ENCODE measurements at places on chromosomes 12 and 14.

- no peak for DNase-seq
Observed at GRCh38 chr12:126663304-126664094, 1598.3 kb downstream of the AACS start.

- no peak for DNase-seq
Observed at GRCh38 chr12:102990419-102990818, 32.9 kb downstream of the ASCL1 start.

DNA sequence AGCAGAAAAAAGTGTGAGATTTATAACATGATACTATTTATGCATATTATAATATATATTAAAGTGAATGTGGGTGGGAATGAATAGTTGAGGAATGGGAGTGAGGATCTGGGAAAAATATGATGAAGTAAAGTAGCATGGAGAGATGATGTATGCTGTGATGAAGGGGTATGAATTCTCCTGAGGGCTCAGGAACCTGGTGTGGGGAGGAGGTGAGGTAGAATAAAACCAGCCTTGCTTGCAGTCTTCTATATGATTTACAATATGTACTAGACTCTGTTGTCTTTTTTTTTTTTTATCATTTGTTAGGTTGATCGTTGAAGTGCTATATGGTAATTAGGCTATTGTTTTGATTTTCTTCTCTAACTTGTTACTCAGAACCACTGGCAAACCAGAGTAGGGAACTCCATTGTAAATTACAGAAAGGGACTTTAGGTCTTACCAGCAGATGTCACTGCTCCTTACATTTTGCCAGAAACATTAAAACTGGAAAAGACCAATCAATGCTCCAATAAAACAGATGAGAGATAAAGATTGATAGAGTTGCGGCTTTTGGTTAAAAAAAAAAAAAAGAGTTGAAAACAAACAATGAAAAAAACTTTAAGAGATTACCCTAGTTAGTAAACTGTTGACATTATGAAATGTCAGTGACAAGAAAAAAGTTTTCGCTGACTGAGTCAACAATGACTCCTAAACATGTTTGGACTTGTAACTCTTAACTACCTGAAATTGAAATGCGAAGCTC, 39.9 kb downstream of the ATL1 start:
- no peak for DNase-seq

DNA sequence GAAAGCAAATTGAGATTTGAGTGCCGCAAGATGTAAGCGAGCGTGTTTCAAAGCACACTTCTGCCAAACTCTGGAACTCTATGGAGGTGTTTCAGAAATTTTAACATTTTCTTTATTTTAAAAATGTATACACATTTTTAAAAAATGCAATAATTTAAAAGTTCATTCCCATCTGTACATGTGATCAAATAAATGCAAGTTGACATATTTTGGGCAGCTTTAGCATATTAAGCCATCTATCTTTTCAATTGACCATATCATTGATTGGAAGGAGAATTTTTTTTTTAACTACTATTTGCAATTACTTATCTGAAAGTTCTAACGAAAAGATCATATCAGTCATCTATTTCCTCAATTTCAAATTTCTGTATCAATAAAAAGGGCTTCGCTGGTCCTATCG, 101.3 kb downstream of the PPM1H start:
- no peak for DNase-seq

DNA sequence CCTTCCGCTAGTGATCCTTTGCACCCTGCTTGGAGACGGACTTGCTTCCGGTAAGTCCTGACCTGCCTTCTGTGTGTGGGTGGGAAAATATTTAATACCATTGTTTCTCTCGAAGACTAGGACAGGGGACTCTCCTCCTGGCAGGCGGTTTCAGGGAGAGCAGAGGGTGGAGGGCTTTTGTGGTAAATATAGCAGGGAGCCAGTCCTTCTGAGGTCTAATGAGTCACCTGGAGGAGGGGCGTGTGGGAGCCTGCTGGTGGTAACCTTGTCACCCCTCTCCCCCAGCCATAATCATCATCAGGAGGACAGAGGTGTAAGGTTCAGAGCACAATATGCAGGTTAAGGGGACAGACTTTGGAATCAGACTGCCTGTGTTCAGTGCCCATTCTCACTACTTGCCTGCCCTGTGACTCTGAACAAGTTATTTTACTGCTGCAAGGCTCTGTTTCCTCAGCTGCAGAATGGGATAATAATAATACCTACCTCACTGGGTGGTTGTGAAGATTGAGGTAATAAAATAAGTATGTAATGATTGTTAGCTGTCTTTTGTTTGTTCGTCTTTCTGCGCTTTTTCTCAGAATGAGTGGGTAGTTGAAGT, 47.4 kb downstream of the SUSD6 start:
- DNase-seq = no peak

GRCh38 chr12:262113-262512, 523 bp downstream of the SLC6A13 start:
- no peak for DNase-seq

DNA sequence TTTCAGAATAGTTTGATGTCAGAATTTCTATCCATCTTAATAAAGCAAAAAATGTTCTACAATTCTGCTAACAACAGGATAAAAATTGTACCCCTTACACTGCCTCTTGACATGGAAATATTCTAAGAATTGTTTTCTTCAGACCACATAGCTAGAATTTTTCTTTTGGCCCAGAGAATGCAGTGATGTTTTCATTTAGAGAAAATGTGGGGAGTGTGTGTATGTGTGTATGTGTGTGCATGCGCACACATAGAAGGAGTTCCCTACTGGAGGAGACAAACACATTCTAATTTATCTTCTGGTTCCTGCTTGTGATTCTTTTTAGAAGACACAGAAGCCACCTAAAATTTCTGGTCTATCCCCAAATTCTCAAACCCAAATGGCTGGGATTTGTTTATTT, 1145.7 kb downstream of the VRK1 start:
- no peak for DNase-seq

GRCh38 chr14:88194531-88194930, 128.5 kb downstream of the KCNK10 start:
- DNase-seq = no peak

DNA sequence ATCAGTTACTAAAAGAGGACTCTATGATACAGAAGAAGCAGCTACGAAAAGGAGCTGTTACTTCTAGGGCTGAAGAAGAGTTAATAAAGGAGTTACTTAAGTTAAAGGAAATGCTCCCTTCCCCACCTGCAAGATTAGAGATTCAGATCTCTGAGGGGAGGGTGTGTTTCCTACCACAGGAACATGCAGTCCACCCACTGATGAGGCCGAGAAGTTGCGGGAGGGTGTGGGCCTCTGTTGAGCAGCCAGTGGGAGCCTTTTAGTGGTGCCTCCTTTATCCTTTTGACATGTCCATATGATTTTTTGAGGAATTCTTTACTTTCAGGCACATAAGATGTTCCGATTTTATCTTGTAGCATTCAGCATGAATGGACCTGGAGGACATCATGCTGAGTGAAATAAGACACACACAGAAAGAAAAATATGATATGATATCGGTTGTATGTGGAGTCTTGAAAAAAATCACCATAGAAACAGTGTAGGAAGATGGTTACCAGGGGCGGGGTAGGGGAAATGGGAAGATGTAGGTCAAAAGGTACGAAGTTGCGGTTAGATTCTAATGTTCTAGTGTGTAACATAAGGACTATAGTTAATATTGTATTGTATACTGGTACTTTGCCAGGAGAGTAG, 4.4 kb upstream of the M6PR start:
- DNase-seq = no peak

DNA sequence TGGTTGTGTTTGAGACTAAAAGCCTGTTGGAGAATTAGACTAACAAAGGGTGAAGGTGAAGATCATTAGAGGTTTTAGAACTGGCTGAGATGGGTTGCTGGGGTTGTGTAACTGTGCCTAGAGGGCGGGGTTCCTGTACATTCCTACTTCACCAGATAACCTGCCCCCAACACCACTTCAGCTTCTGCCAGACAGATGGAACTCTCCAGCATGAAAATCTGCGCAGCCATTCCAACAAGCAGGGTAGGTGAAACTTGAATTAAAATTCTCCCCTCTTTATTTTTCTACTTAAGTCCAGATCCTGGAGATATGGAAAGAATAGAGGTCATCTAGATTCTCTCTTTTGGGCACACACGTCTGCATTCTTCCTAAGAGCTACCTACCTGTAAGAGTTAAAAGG, 6.0 kb downstream of the FOXG1 start:
- DNase-seq = no peak

DNA sequence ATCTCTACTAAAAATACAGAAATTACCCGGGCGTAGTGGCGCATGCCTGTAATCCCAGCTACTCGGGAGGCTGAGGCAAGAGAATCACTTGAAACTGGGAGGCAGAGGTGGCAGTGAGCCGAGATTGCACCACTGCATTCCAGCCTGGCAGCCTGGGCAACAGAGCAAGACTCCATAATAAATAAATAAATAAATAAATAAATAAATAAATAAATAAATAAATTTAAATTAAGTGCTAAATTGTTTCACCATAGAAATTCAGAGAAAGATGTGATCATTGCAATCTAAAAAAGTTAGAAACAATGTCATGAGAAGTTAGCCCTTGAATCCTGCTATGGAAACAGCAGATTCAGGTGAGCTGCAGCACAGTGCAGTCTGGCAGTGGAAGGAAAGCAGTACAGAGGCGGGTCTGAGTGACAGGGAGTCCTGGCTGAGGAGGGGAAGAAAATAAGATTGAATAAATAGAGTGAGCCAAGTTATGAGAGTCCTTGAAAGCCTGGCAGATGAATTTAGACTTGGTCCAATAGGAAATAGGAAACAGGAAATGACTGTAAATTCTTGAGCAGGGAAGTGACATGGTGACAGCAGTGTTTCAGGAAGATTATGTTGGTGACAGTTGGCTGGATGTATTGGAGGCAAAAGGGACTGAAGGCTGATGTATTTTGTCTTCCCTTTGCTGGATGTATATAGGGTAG, 241.5 kb downstream of the GXYLT1 start:
- no peak for DNase-seq

Measured in RCC 7860 (cell line).